ENCODE measurements at places on chromosomes 2 and 18.

DNA sequence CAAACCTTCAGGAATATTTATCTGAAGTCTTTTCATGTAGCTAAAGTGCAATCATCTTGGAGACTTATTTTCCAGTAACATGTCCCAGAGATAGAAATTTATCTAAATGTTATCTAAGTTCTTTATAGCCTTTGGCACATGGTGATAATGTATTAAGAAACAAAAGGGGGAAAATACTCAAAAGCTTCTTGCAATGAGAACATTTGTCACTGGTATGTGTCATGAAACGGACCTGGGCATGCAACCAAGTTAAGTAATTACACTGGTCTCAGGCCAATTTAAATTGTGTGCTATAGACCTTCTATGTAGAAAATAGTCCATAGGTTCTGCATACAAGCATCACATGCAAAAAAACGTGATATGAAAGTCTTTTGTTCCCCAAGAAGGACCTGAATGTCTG lies 136.2 kb downstream of the SLC8A1 start:
- DNase-seq, result no peak

- DNase-seq, result no peak
Observed at GRCh38 chr2:25479761-25480160, 138.0 kb upstream of the DNMT3A start.

GRCh38 chr18:57077005-57077765 lies 69.7 kb upstream of the BOD1L2 start:
- DNase-seq, result no peak

GRCh38 chr2:101360232-101360631 lies 27.1 kb downstream of the CREG2 start:
- DNase-seq, result no peak

DNA sequence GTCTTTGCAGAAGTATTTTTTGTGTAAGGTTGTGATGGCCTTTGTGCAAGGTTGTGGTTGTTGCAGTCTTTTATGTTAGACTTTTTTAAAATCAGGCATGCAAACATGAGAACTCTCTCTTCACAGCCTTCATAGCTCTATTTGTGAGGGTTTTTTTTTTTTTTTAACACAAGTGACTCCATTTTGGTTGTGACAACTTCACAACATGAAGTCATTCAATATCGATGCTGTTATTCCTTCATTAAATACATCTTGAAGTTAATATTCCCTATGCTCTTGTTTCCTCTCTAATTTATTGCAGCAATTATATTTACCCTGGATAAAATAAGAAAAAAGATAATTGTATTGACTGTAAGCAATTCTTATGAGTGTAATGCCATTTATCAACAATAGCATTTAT lies 35.5 kb downstream of the DHRS9 start:
- no peak for DNase-seq

GRCh38 chr2:226073496-226074160 lies 674.1 kb downstream of the NYAP2 start:
- DNase-seq, result no peak
